Heart left ventricle (tissue), 16 donors: ENCODE measurements at places on chromosomes 16 and 17. TPM values are rescaled to one million over a fixed set of nuclear protein-coding genes. Genes with fewer than 3 reads are reported as not detected.
A peak's percentile ranks its signal among the peaks of the same experiment; 100 is the strongest.

DNA sequence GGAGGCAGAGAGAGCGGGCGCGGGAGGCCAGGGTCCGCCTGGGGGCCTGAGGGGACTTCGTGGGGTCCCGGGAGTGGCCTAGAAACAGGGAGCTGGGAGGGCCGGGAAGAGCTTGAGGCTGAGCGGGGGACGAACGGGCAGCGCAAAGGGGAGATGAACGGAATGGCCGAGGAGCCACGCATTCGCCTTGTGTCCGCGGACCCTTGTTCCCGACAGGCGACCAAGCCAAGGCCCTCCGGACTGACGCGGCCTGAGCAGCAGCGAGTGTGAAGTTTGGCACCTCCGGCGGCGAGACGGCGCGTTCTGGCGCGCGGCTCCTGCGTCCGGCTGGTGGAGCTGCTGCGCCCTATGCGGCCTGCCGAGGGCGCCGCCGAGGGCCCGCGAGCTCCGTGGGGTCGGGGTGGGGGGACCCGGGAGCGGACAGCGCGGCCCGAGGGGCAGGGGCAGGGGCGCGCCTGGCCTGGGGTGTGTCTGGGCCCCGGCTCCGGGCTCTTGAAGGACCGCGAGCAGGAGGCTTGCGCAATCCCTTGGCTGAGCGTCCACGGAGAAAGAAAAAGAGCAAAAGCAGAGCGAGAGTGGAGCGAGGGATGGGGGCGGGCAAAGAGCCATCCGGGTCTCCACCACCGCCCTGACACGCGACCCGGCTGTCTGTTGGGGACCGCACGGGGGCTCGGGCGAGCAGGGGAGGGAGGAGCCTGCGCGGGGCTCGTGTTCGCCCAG lies 1.2 kb upstream of the CBX4 start:
- peak; percentile 61 for DNase-seq

GRCh38 chr17:3447625-3448024 lies 14.0 kb upstream of the OR1E2 start:
- DNase-seq: no peak

DNA sequence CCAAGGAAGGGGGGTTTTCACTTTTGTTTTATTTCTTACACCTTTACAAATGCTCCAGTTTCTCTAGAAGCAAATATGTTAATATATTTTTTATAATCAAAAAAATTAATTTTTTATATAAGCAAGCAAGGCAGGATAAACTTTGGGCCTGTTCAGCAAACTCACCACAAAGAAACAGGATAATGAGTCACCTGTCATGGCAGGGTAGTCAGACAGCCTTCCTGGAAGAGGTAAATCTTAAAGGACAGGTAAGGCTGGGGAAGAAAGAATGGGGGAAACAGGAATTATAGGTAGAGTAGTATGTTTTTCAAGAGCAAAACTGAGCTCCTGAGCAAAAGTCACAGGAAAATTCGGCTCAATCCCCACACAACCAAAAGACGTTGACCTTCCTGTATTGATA lies 186.3 kb upstream of the SOX9 start:
- no peak for DNase-seq

DNA sequence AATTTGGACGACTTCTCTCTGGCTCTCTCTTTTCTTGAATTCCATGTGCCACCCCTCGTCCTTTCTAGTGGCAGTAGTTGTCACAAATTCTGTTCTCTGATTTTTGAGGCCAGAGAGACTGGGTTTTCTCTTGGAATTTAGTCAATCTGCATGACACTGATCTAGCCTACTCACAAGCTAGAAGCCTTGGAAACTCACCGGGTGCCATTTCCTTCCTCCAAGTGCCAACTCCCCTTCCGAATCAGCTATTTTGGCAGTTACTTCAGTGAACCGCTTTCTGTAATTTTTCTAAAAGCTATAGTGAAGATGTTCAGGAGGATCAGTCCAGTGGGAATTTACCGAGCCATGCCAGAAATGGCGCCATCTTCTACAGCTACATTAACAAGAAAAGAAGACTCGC lies 228.9 kb downstream of the PMP22 start:
- DNase-seq: no peak

PDIA2 gene
- 5.4 TPM for total RNA-seq

ALOX15B gene
- 0.16 TPM for total RNA-seq

DNA sequence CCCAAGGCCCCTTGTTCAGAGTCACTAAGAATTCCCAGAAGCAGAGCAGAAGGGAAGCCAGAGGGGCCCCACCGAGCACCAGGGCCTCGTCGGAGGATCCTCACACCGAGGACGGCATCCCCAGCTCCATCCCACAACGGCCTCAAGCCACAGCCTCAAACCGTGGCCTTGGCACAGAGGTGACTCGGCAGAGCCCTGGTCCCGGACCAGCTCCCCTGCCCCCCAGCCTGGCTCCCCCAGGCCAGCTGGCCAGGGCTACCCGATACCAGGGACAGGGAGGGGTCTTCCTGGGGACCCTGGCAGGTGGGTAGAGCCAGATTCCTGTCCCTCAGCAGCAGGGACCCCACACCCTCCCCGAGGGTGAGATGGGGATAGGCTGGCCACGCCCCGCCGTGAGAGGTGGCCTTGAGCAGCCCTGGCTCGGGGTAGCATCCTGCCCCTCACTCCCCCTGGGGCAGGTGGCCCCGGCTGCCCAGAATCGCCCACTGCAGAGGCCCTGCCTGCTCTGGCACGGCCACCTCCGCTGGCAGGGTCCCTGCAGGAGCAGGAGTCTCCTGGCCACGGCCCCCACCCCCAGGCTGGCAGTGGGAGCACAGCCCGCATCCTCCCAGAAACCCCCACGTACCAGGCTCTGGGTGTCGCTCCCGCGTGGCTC lies 5.6 kb upstream of the PVALEF start:
- no peak for DNase-seq

ADCY9 gene
- total RNA-seq: 45.0 TPM

PYDC1 gene
- not detected for total RNA-seq

DNA sequence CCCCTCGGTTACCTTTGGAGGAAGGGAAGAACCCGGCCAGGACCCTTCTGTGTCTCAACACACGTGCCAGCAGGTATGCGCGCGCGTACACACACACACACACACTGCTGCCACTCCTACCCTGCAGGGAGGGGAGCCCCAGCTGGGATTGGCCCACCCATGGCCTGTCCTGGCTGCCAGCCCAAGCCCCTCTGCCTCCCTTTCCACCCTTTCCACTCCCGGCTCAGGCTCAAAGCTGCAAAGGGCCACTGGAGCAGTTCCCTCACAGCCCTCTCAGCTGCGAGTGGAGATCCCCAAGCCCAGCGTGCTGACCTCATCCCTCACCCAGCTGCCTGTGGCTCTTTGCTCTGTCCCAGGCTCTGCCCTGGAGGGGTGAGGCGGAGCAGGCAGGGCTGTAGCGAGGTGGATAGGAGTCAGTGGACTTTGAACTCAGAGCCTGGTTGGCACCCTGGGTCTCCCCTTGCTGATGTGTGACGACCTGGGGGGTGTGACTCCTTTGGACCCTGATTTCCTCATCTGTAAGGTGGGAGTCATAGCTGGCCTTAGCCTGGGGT lies 14.5 kb downstream of the KIF19 start:
- no peak for DNase-seq

GRCh38 chr17:29645515-29646051 lies 22.9 kb upstream of the CORO6 start:
- peak; percentile 79 for DNase-seq

MYH13 gene
- total RNA-seq: not detected

GRCh38 chr17:79742951-79743476 lies 12.3 kb downstream of the ENPP7 start:
- no peak for DNase-seq

GRCh38 chr17:8375738-8376259 lies 705 bp downstream of the KRABD2 start:
- DNase-seq: no peak

- peak; percentile 63 for DNase-seq
Measured at GRCh38 chr17:2055292-2056205, 646 bp downstream of the HIC1 start.

GRCh38 chr16:49483251-49483650 lies 109.6 kb downstream of the C16orf78 start:
- DNase-seq: no peak

DNA sequence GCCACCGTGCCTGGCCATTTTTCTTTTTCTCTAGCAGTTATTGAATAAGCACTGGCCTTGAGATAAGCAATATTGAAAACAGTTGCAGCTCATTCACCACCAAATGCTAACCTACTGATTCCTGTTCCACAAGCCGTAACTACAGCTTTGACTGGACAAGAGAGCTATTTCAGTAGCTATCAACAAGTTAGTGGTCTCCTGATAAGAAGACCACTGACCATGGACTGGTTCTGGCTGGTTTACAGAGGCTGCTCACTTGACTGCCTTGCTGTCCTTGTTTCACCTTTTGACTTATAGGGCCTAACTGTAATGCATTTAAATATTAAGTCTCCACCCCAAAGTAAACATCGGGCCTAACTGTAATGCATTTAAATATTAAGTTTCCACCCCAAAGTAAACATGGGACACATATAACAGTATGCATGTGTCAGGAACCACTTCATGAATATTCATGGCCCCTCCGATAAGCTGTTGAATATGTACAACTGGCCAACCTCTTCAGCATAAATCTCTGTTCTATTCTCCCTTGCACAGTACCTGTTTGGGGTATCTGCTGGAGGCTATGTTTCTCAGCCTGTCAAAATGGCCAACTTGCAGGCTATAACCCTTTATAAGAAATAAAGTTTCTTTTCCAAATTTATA lies 94.1 kb downstream of the USP32 start:
- DNase-seq: no peak

DNA sequence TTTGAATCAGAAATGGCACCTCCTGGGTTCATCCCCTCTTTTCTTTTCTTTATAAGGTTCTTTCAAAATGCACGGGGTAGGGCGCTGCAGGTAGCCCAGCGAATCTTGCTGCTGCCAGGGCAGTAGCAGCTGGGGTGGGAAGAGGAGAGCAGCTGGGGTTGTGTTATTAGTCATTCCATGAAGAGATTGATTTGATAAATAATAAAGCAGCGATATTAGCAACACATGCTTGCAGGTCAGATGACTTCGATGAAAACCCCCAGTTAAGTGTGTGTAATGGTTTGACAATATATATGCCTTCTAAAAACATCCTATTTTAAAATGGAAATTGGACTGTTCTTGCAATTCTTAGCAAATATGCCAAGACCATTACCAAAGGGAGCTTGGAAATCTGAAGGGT lies 200.7 kb downstream of the CCDC182 start:
- DNase-seq: no peak

DNA sequence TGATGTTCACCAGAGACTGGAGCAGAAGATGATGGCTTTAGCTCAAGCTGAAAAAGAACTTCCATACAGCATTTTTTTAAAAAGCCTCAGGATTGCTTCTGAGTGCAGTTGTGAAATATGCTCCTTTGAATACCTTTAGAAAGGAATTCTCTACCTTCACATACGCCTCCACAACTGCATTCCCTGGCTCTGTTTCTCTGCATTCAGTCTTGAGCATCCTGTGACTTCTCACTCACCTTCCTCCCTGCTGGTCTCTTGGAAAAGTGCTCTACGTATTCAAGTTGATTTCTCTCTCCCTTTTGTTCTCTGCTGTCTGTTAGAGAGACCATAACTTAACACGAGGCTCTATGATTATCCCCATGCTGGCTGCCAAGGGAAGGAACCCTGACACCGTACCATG lies 34.5 kb downstream of the HS3ST2 start:
- DNase-seq: no peak
